ENCODE measurements at places on chromosomes 4 and X.

- DNase-seq = no peak
Measured at GRCh38 chrX:119375561-119375960, 23.6 kb upstream of the SLC25A43 start.

DNA sequence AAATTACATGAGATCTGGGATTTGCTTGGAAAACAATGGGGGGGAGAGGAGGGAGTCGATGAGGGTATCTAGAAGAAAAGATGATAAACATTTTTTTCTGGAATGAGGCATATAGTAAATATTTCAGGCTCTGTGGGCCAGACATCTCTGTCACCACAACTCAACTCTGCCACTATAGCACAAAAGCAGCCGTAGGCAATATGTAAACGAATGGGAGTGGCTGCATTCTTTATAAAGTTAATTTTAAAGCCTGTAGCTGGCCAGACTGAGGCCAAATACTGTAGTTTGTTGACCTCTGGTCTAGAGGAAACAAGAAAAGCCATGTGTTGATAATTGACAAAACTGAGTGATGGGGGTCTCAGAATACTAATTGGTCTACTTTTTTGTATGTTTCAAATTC, 14.1 kb upstream of the TCEANC start:
- no peak for DNase-seq

- DNase-seq = no peak
Measured at GRCh38 chrX:118062048-118062789, 54.4 kb downstream of the KLHL13 start.

- DNase-seq = no peak
Measured at GRCh38 chr4:108029731-108030130, 40.0 kb downstream of the HADH start.

DNA sequence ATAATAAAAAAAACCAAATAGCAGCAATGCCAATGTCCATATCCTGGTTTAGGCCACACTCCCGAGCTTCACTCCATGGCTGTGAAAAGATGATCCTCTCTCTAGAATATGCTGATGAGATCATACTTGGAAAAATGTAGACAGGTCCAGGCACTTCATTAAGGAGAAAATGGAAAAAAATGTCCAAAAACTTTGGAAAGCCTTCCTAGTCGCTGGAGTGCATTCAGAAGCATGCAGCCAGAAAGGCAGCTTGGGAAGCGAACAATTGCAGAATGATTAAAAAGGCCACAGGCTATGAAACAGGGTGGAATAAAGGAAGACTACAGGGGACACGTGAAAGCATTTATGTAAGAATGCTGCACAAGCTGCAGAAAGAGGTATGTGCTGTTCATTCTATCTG, 165.6 kb upstream of the HCCS start:
- DNase-seq = peak; percentile 48

DNA sequence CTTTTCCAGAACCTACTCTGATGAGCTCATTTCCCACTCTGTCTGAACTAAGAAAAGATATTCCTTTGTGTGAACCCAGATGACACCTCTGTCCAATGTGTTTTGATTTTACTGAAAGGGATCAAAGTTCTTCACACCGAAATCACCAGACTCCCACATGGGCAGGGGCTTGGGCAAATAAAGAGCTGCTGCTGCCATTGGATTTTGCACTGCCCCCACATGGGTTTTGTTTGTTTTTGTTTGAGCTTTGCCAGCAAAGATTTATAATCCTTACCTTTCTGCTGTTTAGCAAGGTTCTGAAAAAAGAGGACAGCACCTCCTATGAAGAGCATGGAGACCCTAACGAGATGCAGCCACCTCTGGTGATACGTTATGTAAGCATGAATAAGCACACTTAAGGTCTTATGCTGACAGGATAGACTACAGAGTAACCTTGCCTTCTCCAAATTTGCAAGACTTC, 44.3 kb downstream of the HSD17B13 start:
- no peak for DNase-seq

- no peak for DNase-seq
Measured at GRCh38 chrX:47360423-47361179, 9.8 kb upstream of the ZNF157 start.

DNA sequence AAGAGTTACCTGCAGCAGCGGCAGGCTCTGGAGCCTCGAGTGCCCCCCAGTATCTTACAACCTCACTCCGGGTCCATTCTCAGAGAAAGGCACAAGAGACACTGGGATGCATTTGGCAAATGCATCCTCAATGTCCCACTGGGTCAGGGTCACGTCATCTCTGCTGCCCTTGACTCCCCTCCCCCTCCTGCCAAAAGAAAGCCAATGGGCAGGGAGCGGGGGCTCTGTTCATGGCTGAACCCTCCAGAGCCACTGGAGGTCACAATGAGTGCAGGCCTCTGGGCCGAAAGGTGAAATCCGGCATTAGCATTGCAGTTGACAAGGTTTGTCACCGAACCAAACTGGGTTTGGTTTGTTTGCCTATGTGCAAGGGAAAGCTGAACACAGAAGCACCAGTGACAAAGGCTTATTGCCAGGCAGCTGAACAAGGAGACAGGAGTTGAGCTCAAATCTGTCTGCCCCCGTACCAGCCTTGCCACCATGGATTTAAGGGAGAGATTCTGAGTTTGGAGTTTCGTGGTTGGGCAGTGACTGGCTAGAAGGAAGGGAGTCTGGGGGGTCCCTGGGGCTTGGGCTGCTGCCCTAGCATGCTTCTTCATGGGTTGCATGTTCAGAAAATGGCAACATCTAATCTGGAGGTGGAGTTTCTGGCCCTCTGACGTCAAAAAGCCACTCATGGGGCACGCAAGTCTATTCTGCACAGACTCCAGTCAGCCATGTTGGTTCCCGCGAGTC, 64.3 kb downstream of the HTRA3 start:
- peak; percentile 22 for DNase-seq

DNA sequence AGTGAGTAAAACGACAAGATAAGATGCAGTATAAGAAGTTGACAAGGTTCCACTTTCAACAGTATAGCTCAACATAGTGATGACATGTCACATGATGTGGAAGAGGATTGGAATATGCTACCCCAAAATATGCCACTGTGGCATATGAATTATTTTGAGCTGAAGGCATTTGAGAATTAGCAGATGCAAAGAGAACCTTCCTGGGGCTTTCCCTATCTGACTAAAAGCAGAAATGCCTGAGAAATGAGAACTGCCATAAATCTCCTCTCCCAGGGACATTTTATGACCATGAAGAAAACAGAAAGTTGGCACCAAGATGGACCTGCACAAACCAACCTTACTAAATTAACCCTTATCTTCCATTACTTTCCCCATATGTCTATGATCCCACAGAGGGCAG, 24.8 kb downstream of the CDKN2AIP start:
- no peak for DNase-seq

DNA sequence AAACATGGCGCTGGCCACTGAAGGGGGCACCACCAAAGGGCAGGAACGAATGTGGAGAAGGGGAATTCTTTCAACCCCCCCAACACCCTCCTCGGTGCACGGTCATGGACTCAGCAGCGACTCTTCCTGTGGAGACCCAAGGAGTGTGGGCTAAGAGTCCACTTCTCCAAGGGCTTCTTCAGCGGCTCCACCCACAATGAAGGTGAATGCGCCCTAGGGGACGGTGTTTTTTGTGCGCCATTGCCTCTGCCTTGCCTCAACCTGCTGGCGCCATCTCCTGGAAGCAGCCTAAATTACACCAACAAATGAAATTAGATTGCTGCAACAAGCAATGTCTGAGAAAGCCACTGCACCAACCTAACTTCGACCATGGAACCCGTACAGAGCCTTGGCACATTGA, 169.2 kb upstream of the MAGEB18 start:
- no peak for DNase-seq

DNA sequence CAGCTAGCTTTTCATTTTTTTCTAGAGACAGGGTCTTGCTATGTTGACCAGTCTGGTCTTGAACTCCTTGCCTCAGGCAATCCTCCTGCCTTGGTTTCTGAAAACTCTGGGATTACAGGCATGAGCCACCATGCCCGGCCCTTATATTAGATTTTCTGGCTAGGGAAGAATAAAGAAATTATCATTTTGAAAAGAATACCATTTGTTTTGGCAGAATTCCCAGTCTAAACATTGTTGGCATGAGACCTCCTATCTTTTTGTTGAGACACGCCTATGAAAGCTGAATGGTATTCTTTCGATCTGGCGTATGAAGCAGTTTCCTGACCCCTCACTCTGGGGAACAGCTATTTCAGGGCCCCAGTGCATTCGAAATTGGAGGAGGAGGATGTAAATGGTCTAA, 107.0 kb downstream of the REPS2 start:
- DNase-seq = no peak

GRCh38 chr4:168859100-168859499, 151.0 kb downstream of the CBR4 start:
- DNase-seq = no peak

DNA sequence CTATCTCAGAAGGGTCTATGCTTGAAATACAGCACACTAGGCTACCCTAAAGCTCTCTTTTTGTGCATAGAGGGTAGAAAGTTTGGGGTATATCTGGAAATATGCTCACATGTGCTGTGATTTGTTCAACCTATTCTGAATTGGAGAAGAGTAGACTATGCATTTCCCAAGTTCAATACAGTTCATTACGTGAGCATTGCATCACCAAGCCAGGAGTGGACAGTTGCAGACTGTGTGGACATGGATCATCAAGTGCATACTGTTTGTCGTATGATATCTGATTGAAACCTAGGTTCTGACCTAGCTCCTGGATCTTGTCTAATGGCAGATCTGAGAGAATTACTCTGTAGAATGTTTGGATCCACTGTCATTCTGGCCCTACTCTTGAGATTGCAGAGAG, 161.1 kb downstream of the FRAS1 start:
- DNase-seq = no peak

GRCh38 chrX:111353793-111354192, 58.2 kb downstream of the DCX start:
- DNase-seq = no peak

- no peak for DNase-seq
Measured at GRCh38 chr4:86357608-86358007, 2.2 kb downstream of the MAPK10 start.

- peak; percentile 66 for DNase-seq
Measured at GRCh38 chr4:108171339-108172230, 2.9 kb upstream of the LEF1 start.

GRCh38 chr4:108531461-108531860, 88.9 kb upstream of the RPL34 start:
- DNase-seq = no peak

DNA sequence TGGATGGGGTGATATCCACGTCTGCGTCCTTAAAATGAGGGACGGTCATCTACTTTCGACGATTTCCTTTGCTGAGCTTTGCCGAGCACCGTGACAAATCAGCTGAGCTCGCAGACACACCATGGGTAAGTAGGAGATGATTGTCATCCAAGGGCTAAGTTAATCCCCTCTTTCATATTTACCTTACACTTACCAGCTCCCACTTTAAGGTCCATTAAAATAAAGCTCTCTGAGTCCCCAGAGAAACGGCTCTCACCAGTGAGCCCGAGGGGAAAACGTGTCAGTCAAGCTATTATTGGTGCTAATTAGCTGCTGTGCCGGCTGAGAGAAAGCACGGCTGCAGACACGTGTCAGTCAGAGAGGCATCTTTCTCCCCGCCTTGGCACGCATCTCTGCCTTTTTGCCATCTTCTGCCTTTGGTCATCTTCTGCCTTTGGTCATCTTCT, 72.2 kb downstream of the CRLF2 start:
- no peak for DNase-seq

GRCh38 chr4:24910499-24910898, 2.3 kb downstream of the CCDC149 start:
- no peak for DNase-seq

GRCh38 chr4:47505147-47505546, 20.1 kb downstream of the ATP10D start:
- no peak for DNase-seq

- no peak for DNase-seq
Measured at GRCh38 chr4:76790377-76790776, 107.6 kb downstream of the SOWAHB start.

- DNase-seq = no peak
Measured at GRCh38 chr4:54172156-54172555, 56.9 kb upstream of the PDGFRA start.

- DNase-seq = no peak
Measured at GRCh38 chrX:105464618-105465017, 244.1 kb upstream of the TEX13A start.

DNA sequence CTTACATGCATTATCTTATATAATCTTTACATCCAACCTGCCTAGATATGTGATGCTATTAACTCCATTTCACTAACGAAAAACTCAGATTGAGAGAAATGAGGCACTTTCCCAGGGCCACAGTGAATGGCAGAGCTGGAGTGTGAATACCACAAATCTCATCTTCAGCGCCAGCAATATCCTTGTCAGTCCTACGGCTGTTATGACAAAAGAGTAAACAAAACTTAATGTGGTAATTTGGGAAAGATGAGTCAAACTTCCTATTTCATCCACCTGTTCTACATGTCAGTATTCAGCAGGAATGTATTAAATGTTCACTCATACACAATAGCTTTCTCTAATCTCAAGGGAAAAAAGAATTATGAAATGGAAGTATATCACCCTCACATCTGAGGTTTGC, 56.9 kb downstream of the FAT1 start:
- no peak for DNase-seq

DNA sequence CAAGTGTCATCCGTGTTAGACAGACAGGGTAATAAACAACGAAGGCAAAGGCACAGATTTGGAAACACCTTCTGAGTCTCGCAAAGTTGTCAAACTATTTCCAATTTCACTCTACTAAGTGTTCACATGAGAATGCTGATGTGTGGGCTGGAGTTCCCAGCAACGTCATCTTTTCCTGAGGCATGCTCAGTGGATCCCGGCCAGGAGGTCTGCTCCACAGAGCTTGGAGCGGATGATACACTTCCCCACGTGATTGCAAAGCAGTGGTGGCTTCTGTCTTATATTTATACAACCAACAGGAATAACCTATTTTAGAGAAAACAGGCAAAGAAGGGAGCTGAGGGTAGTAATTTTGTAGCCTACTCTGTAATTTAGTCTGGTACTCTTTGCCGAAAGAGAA, 40.1 kb upstream of the PDK3 start:
- DNase-seq = peak; percentile 60

GRCh38 chr4:71081192-71081591, 87.7 kb downstream of the DCK start:
- no peak for DNase-seq

GRCh38 chr4:8016527-8016926, 76.9 kb upstream of the AFAP1 start:
- no peak for DNase-seq

DNA sequence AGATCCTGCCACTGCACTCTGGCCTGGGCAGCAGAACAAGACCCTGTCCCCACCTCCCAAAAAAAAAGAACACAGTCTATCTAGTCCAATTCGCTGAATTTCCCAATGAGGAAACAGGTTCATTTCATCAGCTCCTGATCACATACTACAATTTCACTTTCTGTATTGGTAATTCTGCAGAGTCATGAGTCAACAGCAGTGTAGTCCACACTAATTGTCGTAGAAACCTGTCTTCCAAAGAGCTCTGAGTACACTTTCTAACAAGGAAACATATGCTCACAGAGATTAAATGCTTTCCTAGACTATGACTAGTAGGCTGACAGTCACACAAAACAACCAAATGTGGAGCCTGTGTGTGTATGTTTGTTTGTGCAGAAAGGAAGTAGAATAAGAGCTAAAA, 91.9 kb downstream of the GPC4 start:
- no peak for DNase-seq
